ENCODE measurements at places on chromosomes 6 and 20.

GRCh38 chr6:156189195-156189594 lies 588.0 kb upstream of the ARID1B start:
- DNase-seq = no peak

DNA sequence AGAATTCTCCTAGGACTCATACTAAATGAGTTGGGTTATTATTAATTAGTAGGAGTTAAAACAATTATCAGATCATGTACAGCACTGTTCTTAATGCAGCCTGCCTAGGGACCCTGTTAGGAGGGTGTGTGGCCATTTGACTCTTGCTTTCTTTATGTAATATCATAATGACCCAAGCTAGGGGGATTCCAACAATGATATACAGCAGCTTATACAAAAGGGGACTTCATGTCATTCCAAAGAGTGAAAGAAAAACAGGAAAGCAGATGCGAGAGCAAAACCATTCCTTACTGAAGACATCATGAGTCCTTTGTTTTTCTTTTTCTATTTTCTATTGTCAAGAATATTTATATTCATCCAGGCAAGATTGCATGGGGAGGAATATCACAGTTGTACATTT lies 455.2 kb downstream of the PLCB1 start:
- DNase-seq = no peak

DNA sequence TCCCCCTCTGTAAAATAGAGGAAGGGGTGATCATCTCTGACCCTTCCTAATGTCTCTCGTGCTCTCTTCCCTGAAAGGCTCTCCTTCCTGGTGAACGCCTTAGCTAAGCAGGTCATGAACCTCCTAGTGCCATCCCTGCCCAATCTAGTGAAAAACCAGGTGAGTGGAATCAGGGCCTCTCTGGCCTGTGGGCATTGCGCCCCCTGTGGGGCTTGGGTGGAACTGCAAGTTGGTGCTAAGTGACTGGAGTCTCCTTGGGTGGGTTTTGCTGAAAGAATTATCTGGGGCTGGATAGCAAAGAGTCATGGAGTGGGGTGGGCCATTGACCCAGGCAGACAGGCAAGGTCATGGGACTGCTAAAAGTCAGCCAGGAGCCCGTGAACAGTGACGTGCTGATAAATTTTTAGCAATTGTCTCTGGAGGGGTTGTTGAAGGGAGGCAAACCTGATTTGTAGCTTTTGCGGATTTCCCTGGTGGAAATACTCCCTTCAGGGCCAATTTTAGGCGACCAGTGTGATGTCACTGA lies 8.9 kb downstream of the BPIFB1 start:
- DNase-seq = peak; percentile 61

DNA sequence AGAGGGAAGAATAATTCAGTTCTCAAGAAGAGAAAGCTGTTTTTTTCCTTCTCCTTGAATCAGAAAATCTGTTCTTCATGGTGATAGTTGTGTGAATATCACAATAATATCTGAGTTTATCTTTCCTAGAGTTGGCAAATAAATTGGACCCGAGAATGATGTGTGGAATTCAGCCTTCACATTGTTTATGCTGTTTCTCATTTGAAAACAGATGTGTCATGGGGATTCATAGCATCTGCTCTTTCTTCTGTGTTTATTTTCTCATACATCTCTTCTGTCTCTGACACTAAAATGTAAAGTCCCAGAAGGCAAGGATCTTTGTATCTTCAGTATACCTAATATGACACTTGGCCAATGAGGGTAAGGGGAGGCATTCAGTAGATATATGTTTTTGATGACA lies 103.6 kb upstream of the SGK1 start:
- no peak for DNase-seq

- DNase-seq = no peak
These were observed 61.5 kb downstream of the YTHDF1 start for GRCh38 chr20:63154395-63154794.

DNA sequence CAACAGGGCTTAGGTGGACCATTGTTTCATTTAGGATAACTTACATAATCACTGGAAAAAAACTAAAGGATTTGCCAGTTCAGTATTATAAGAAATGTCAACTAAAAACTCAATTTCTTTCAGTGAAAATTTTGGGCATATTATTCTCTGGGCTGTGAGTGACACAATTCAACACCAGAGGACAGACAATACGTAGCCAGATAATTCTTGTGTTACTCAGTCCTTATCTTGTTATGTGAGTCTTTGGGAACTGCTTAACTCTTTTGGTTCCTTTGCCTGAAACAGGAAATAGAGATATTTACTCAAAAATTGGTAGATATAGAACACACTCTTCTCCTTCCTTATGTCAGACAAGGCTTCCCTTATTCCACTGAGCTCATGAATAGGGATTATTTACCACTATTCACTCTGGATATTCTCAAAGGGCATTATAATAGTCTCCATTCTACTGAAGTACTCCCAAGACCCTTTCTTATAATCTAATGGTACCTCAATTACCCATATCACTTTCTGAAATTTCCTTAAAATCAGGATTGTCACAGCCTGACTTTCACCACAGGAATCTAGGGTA lies 4.9 kb upstream of the BEND6 start:
- DNase-seq = no peak

GRCh38 chr20:39886650-39887190 lies 802.3 kb downstream of the MAFB start:
- no peak for DNase-seq

- no peak for DNase-seq
These were observed 4.6 kb downstream of the NELFCD start for GRCh38 chr20:58985656-58986055.
